CD8-positive, alpha-beta memory T cell (primary cell): ENCODE measurements at places on chromosomes 11 and 22.
A peak's percentile ranks its signal among the peaks of the same experiment; 100 is the strongest.

GRCh38 chr22:50469377-50470305, 5.2 kb downstream of the SBF1 start:
- H3K4me3 ChIP-seq = peak overlapping the region; percentile 63
- H3K36me3 ChIP-seq = peaks cover 28% of the 10 kb centered on the region
- peaks cover 59% of the 10 kb centered on the region for H3K4me1 ChIP-seq
- H3K27me3 ChIP-seq = no peaks in the 10 kb centered on the region
- peak overlapping the region; percentile 51 for H3K27ac ChIP-seq

GRCh38 chr22:45999379-45999971, 22.5 kb upstream of the WNT7B start:
- H3K36me3 ChIP-seq = no peaks in the 10 kb centered on the region
- DNase-seq = no peak
- no peaks in the 10 kb centered on the region for H3K27me3 ChIP-seq
- H3K4me1 ChIP-seq = peaks cover 7% of the 10 kb centered on the region

GRCh38 chr22:27718186-27719035, 83.1 kb downstream of the MN1 start:
- no peaks in the 10 kb centered on the region for H3K36me3 ChIP-seq
- DNase-seq = no peak
- peak overlapping the region; percentile 44 for H3K27ac ChIP-seq
- H3K4me3 ChIP-seq = no peak overlapping the region
- no peaks in the 10 kb centered on the region for H3K4me1 ChIP-seq

DNA sequence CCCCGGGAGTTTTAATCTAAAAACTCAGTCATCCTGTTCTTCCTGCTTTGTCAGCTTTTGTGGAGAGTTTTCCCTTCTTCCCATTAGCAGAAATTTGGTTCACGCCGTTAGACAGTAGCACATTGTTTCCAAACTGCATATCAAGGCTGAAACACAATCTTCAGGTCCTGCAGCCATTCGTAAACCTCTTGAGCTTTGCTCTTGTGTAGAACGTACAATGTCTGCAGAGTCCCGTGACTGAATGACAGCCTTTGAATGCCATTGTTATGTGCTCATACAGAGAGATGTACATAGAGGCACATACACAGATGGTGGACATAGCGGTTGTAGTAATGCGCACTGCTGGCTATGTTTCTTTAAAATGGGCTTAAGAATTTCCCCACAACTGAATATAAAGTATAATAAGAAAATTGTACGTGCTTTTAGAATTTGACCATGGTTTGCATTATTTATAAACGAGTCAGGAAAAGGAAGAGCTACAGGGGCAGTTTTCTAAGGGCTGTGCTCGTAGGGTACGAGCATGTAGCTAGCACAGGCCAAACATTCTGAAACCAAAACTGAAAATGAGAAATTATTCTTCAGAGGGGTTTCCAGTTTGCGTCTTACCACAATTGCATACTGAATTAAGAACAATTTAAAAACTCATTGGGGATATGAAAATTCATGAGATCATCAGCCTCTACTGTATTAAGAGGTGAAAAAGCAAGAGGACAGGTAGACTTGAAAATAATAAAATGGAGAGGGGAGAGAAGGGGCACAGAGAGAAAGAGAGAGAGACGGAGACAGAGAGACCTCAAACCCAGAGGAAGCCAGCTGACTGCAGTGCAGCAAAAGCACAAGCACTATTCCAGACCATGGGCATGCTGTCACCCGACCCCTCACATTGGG, 310.1 kb downstream of the CADM1 start:
- H3K27ac ChIP-seq = no peak overlapping the region
- no peaks in the 10 kb centered on the region for H3K36me3 ChIP-seq
- H3K4me1 ChIP-seq = no peaks in the 10 kb centered on the region
- DNase-seq = no peak
- H3K27me3 ChIP-seq = no peaks in the 10 kb centered on the region

GRCh38 chr11:57426439-57426928, 437 bp downstream of the SLC43A3 start:
- peak overlapping the region; percentile 68 for H3K27ac ChIP-seq
- H3K36me3 ChIP-seq = no peaks in the 10 kb centered on the region
- H3K27me3 ChIP-seq = no peaks in the 10 kb centered on the region
- no peak for DNase-seq

- H3K36me3 ChIP-seq = no peaks in the 10 kb centered on the region
- DNase-seq = no peak
- H3K27me3 ChIP-seq = peaks cover 33% of the 10 kb centered on the region
- H3K27ac ChIP-seq = no peak overlapping the region
- H3K4me3 ChIP-seq = peak overlapping the region; percentile 82
These were observed 6.0 kb downstream of the SCARF2 start for GRCh38 chr22:20431511-20432192.
